KBM-7 (cell line): ENCODE measurements at places on chromosomes 6 and 20.

GRCh38 chr20:1414982-1415381, 22.1 kb upstream of the FKBP1A start:
- DNase-seq: no peak

DNA sequence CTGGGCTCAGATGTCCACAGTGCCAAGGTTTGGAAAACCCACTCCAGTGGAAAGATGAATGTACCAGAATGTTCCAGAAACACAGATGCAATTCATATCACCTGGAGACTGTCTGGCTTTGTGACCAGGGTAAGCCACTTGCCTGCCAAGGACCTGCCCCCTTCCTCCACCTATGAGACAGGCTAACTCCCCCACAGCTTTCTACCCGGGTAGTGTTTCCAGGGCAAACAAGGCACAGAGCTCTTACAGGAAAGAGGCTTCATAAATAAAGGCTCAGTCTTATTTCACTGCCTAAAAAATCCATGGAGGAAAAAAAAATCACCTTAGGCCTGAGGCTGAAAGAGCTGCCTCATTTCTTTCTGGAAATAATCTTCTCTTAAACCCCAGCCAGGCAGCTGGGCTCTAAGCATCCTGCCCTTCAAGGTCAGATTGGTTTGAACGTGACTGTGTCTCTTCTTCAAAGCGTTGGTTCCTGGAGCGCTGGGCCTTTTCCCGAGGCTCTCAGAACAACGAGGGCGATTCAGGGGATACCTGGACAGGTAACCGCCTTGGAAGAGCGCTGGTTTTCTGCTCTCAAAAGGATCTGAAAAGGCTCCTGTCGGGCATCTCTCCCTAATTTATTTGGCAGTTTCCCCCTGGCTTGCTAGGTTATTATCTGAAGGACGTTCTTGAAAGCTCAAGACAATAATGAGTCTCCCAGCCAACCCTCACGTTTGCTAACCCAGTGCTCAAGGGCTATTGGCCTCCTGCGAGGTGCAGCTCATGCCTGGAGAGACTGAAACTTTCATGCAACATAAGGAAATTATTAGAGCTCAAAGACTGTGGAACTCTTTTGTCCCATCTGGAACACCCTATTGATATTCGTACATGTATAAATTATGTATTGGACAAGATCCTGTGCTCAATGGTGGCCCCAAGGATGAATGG, 199.2 kb upstream of the PMEPA1 start:
- no peak for DNase-seq

GRCh38 chr20:32470025-32470861, 112.1 kb downstream of the ASXL1 start:
- DNase-seq: peak; percentile 56

- no peak for DNase-seq
Measured at GRCh38 chr20:61118429-61119224, 133.4 kb upstream of the CDH4 start.

DNA sequence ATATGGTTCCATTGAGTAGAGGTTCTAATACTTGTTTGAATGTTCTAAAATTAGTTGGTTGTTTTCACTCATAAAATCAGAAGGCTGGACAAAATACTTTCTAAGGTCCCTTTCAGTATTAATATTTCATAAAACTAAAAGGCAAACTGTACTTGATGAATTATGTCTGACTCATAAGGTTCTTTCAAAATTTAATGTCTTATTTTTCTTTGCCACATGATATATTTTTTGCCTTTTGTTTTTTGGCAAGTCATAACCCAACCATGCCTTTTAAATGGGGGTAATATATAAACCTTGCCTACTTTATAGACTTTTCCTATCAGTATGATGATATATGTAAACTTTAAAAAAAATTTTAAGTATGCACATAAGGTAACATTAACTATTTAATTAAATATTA, 244.7 kb downstream of the PTPRK start:
- no peak for DNase-seq

DNA sequence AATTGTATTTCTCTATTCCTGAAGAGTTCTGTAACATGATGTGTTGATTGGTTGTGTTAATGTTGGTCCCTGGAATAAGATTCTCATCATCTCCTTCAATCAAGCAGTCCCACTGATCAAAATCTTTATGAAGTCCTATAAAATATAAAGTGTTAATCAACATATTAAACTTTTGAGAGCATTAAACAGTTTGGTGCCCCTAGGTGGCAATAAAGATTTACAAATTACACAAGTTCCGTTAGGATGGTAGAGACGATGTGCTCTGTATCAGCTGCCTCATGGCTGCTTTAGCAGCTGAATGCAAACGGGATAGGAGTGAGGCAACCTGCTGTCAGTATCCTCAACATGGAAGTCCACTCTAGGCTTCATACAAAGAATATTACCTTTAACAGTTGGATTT, 16.9 kb downstream of the TDRD6 start:
- peak; percentile 32 for DNase-seq

GRCh38 chr20:64048402-64049044, 916 bp downstream of the SOX18 start:
- DNase-seq: no peak

- DNase-seq: no peak
Measured at GRCh38 chr6:133632906-133633305, 256.0 kb upstream of the TCF21 start.

DNA sequence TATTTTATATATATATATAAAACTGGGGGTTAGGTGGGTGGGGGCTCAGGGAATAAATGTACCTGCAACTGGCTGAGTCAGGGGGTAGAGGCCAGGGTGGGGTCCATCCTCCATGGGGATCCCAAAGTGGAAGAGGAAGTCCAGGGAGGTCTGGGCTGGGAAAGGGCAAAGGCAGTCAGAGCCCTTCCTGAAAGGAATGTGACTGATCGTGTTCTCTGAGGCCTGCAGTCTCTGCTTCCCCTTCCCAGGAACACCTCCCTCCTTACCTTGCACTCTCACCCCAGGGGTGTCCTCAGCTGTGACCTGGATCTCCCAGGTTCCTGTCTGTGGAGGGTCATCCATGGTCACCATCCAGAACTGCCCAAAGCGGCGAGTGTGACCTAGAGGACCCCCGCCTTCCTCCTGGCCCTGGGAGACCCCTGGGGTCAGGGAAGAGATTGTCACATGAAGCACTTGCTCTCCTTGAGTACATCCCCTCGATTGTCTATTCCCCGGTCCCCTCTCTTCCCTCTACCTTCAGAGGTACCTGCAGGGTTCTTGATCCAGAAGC, 4.7 kb downstream of the SAPCD1 start:
- DNase-seq: no peak

- no peak for DNase-seq
Measured at GRCh38 chr6:128464790-128465189, 55.6 kb downstream of the PTPRK start.

- no peak for DNase-seq
Measured at GRCh38 chr6:135018941-135019340, 35.7 kb downstream of the HBS1L start.

- DNase-seq: no peak
Measured at GRCh38 chr20:44516491-44516890, 5.4 kb downstream of the SERINC3 start.

DNA sequence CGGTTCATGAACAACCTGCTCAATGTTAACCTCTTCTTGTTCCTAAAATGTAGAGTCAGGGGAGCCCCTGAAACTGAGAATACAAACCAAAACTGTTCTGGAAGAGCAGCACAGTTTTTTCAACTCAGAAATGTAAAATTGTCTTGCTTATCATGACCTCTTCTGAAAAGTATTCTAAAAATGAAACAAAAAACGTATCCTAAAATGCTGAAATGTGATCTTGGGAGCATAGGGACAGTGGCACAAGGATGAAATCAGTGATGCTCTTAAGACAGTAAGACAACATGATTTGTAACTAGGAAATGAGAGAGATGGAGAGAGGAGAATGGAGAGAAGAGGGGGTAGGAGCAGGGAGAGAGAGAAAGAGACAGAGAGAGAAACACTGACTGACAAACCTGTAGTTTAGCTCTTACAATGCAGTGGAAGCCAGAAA, 27.5 kb downstream of the NCOA7 start:
- no peak for DNase-seq

- DNase-seq: no peak
Measured at GRCh38 chr6:47163536-47163935, 121.4 kb upstream of the ADGRF1 start.

GRCh38 chr6:13038741-13039190, 289.6 kb downstream of the TBC1D7 start:
- no peak for DNase-seq

DNA sequence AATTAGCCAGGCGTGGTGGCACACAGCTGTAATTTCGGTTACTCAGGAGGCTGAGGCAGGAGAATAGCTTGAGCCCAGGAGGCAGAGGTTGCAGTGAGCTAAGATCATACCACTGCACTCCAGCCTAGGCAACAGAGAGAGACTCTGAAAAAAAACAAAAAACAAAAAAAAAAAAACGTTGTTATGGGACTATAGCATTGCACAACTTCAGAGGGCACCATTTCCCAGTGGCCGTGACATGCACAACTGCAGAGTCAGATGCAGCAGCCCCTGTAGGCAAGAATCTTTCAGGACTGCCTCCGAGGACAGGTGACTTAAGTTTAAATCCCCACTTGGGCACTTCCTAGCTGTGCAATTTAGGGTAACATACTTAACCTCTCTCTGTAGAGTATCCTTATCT, 64.0 kb downstream of the ZNF217 start:
- no peak for DNase-seq

DNA sequence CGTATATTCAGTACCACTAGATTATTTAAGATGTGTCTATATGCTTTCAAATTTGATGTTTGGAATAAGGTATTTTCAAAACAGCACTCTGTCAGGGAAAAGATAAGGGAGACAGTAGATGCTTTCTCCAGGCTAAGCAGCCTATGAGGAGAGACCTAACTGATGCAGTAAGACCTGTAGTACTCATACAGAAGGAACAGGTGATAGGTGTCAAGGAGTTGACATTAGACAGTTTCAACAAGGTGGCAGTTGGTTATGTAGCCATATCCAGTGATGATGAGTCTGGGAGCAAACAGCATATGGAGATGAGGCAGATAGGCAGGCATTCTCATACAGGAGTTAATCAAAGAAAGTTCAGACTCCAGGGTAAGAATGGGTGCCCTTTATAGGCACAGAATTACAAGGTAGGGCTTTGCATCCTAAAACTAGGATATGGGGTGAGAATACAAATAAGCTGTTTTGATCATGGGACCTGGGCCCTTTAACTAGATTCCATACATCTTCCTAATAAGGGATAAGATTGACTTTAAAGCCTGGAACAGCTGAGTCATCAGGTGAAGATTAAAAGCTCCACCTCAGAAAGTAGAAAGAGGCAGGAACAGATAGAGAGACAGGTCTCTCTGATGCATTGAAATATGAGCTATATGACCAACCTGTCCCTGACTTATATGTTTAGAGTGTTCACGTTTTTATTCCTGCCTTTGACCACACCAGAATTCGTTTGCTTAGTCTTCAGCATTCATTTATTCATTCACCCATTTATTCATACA, 7.9 kb downstream of the RSPH4A start:
- DNase-seq: no peak

DNA sequence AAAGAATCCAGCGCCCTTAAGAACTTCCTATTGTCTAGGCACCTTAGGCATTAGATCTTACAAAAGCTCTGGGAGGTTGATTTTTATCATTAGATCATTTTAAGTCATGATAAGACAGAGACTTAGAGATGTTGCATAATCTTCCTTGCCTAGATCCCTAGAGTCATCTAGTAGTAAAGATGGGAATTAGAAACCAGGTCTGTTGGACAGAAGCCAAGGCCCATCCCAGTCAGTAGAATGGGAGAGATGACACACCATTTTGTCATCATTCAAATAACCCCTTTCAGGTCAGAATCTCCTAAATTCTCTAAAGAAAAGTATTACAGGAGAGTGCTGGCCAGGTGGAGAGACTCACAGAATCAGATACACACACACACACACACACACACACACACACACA, 579.1 kb downstream of the BMP2 start:
- no peak for DNase-seq

DNA sequence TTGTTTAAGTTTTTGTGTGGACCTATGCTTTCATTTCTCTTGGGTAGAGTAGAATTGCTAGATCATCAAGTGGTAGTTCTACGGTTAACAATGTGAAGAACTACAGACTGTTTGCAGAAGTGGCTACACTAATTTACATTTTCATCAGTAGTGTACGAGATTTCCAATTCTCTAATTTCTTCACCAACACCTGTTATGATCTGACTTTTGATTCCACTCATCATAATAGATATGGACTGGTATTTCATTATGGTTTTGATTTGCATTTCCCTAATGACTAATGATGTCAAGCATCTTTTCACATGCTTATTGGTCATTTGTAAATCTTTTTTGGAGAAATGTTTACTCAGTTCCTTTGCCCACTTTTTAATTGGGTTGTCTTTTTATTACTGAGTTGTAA, 244.4 kb downstream of the GMDS start:
- DNase-seq: no peak

DNA sequence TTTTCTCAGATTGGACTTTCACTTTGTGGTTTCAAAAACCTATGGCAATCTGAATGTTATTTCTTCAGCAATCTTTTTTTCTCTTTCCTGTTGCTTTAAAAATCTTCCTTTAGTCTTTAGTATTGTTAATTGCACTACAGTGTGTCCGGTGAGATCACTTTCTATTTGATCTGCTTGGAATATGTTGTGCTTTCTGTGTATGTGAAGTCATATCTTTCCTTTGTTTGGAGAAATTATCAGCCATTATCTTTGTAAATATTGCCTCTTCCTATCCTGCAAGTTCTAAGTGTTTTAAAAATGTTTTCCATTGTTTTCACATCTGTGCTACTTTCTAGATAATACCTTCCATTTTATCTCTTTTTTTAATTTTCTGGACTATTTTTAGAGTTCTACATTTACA, 171.4 kb upstream of the PRSS16 start:
- DNase-seq: no peak

DNA sequence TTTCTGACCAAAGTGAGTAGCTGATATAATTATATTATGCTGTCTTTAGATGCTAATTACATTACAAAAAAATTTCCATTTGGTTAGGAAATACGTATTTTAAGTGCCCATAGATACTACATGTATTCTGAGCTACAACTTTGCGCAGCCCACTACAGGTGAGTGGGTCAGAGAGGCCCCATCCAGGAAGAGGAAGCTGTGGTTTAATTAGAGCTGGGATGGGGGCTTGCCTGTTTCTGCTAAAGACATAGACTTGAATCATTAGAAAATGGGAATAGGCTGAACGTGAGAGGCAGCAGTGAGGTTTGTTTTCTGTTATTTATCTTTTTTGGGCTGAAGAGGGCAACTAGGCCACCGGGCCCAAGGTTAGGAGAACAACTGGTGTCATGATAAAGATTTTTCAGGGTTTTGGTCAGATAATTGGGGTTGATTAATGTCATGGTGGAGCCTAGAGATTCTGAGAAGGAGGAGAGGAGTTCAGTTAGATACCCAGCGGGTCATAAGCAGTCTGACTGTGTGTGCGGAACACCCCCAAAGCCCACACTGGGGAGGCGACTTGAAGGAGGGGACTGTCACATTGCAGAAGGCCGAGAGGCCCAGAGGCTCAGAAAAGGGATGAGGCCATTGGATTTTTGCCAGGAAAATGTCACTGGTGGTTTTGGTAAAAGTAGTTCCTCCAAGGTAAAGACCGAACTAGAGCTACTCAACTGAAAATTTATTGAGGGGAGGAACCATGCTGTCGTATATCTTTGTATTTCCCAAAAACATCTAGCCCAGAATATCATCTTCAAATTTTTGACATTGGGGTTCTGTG, 14.5 kb upstream of the IRF4 start:
- DNase-seq: peak; percentile 61

GRCh38 chr6:36964349-36964748, 9.8 kb downstream of the PI16 start:
- no peak for DNase-seq

- no peak for DNase-seq
Measured at GRCh38 chr20:19922716-19923115, 94.4 kb upstream of the NAA20 start.

GRCh38 chr6:32177183-32177787, 920 bp upstream of the RNF5 start:
- DNase-seq: no peak
